ENCODE measurements at places on chromosomes 4 and X.

DNA sequence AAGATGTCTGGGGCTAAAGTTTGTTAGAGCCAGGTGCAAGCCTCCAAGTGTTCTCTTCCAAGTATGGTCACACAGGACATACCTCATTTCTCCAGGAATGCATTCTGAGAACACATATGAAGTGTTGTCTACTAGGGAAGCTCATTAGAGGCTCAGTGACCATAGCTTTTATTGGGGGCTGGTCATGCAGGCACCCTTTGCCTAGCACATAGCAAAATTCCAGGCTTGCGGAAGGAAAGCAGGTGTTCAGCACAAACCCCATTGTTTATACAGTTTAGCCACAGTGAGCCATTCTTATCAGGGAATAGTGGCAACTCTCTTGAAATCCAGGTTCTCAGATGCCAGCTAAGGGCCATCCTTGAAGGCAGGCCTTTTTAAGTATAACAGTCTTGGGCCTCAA, 339.4 kb upstream of the ZCCHC13 start:
- DNase-seq = no peak

- no peak for DNase-seq
Measured at GRCh38 chr4:8383451-8384160, 56.9 kb downstream of the ACOX3 start.

DNA sequence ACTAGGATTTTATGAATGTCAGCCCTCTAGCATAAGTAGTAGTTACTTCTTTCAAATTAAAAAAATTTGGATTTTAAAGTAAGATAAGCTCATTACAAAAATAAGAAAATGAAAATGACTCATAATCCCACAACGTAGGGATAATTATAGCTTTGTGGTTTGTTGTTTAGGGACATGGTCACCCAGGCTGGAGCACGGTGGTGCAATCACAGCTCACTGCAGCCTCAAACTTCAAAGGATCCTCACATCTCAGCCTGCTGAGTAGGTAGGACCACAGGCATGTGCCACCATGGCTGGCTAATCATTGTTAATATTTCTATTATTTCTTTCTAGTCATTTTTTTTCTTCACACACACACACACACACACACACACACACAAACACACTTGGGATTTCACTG, 57.6 kb downstream of the PLAC1 start:
- no peak for DNase-seq

- DNase-seq = no peak
Measured at GRCh38 chrX:112901869-112902725, 61.5 kb upstream of the AMOT start.

GRCh38 chr4:183333983-183334382, 11.8 kb upstream of the CLDN24 start:
- DNase-seq = no peak

DNA sequence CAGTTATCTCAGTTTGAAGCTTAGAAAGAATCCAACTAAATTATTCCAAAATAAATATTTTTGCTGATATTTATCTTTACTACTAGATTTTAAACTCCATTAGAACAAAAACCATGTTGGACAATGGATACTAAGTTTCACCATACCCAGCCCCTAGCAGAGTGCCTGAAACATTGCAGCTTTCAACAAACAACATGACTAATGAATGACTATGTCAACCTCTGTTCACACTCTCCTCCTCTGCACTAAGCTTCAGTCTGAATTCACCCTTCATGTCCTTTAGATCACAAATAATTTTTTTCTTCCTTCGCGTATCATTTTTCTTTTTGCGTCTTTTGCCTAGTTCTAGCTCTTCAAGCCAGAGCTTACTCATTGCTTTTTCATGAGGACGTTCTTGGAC, 315.2 kb downstream of the PCDH10 start:
- DNase-seq = no peak

- no peak for DNase-seq
Measured at GRCh38 chr4:177671845-177672244, 229.6 kb upstream of the AGA start.

GRCh38 chr4:156547439-156547838, 424.2 kb downstream of the PDGFC start:
- no peak for DNase-seq

DNA sequence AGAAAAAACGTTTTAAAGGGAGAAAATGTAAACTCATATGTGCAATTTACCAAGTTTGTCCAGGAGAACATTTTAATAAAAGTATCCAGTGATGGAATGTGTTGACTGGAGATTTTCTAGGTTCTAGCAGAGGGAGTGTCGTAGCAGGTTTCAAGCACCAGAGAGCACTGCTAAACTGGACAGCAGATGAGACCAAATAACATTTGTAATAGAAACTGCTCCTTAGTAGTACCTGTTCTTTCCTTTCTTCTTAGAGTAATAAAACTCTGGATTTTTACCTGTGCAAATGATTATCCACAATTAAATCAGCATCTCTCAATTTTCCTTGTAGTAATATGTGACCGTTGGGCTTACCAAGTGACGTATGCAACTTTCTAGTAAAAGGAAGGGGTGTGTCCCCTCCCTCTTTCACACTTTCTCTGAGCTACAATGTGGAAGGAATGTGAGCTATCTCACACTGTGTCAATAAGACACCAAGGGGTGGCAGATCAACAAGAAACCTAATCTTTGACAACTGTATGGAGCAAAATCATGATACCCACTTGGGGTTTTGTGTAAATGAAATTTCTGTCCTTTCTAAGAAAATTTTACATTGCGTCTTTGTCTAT, 9.5 kb downstream of the HPGDS start:
- no peak for DNase-seq

- no peak for DNase-seq
Measured at GRCh38 chr4:122758033-122758432, 25.5 kb downstream of the BBS12 start.

GRCh38 chr4:15455290-15455689, 14.4 kb upstream of the CC2D2A start:
- no peak for DNase-seq

GRCh38 chr4:61933527-61933926, 733.4 kb downstream of the ADGRL3 start:
- DNase-seq = no peak

DNA sequence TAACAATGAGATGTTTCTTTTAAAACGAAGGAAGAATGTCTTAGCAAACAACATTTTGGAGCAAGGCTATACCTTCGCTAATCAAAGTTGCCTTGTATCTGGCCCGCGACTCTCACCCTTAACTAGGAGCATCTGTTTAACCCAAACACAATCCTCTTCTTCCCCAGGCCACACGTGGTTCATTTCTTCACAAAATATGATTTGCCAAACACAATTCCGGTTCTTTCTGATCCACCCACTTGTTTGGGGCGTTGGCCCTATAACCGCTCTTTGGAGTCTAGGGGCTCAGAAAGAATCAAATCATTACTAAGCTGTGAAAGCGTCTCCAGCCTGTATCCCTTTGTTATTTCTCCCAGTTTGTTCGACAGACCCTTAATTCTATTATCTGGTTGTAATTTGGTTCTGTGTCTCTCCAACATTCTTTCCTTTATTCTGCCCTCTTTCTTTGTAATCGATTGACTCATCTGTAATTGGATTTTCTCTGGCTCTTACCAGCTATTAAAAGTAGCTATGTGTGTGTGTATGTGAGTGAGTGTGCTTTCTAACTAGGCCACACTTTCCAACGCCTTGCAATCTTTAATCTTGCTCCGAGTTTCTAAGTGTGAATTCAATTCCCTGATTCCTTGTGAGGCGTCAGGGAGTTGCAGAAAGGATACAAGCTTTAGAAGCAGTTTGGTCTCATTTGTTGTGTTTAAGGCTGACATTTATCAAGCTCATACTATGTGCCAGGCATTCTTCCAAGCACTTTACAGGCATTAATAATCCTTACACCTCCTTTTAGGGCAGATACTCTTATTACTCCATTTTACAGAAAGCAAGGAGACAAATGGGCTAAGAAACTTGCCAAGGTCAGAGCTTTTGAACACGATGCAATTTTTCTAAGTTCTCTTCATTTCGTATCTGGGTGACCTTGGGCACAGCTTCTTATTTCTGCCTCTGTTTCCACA, 138.6 kb upstream of the CPEB2 start:
- DNase-seq = no peak

DNA sequence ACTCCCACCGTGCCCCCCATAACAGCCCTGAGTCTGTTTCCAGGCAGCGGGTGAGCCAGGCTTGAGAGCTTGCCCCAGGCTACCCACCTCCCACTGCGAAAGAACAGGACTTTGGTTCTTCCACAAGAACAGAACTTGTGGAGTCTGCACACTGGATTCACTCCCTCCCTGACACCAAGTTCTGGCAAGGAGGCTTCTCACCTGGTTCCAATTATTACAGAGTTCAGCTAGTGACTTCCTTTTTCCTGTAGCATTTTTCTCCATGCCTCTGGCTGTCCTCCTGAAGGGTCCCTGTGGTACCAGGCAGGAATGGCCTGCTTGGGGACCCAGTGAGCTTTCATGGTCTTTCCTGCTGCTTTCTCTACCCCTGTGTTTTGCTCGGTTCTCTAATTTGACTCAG, 208.6 kb upstream of the SFRP2 start:
- DNase-seq = no peak

GRCh38 chr4:137387924-137388323, 144.4 kb downstream of the PCDH18 start:
- DNase-seq = no peak

Measured in ureter (tissue), 1 donor.